ENCODE measurements at places on chromosomes 12 and 14.

DNA sequence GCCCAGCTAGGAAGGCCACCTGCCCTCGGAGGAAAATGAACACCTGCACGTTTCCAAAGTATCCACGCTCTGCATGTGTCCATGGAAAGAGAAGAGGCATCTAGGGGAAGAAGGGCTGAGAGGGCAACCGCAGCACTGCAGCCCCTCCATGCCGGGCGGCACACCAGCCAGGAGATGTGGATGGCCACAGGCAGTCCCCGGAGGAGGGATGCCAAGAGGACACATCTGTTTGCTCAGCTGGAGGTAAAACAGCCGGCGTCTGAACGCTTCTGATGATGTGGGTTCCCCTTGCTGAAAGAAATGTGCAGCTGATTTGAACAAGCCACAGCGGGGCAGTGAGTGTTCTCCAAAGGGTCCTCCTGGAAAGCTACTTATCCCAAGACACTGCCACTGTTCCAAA is 34.0 kb downstream of the CHGA start:
- DNase-seq, result no peak

GRCh38 chr12:95074766-95075165 is 1.3 kb upstream of the NR2C1 start:
- no peak for DNase-seq

GRCh38 chr14:104843006-104843405 is 22.1 kb upstream of the CEP170B start:
- DNase-seq, result no peak

DNA sequence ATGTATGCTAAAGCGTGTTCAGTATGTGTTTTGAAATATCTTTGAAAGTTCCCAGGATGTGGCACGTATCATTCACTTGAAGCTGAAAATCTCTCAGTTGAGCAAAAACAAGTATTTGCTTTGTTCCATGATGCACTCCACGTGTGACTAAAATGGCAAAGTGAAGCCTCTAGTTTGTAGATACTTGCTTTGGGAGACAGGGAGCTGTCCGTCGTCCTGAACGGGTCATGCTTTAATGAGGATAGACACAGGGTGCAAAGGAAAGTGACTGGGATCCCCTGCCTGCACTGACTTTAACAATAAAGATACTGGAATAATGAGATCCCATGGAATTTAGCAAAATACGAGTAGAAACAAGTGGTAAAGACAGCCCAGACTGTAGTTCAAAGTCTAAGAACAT is 991.4 kb downstream of the NRXN3 start:
- DNase-seq, result no peak

GRCh38 chr12:10409392-10409791 is at the start of gene KLRC4:
TSS of gene KLRC4 (minus strand) at chr12:10409757. CDS start at chr12:10409575, 182 bp downstream.
- no peak for DNase-seq

- DNase-seq, result no peak
These were observed 156.0 kb downstream of the DAD1 start for GRCh38 chr14:22433069-22433468.

DNA sequence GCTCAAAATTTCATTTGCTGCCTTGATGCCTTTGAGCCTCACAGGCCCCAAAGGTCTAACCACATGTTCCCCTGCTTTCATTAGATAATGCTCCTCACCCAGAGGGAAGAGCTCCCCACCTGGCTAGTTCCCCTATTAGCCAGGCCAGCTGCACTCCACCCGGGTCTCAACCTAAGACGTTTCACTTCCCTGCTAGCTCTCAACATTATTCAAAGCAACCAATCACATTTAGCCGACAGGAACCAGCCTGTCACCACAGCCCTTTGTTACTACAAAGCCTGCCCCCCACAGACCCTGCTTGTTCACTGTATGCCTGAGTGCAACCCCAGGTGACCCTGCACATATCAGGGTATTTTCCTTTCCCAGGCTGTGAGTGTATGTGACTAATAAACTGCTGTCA is 78.6 kb downstream of the SLC15A5 start:
- DNase-seq, result no peak

DNA sequence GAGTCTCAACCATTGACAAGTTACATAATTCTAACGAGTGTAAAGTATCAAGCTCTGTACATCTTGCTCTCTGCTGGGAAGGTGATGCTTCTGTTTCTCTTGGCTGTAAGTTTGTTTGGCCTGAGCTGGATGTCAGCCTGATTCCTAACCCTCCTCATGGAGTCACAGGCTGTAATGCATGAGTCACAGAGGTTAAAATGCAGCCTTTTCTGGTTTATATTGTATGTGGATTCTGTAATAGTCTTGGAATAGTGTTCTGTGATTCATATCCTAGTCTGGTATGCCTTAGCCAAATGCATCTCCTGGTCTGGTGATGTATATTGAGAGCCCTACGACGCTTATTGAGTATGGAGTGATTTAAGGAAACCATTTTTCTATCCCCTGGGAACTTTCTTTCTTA is 104.5 kb upstream of the FRMD6 start:
- peak; percentile 94 for DNase-seq

- DNase-seq, result no peak
These were observed 2.8 kb upstream of the PLEKHH1 start for GRCh38 chr14:67529947-67530935.

- DNase-seq, result no peak
These were observed 4.9 kb downstream of the AACS start for GRCh38 chr12:125070112-125070511.

- no peak for DNase-seq
These were observed 128.6 kb downstream of the MED13L start for GRCh38 chr12:116148844-116149243.

DNA sequence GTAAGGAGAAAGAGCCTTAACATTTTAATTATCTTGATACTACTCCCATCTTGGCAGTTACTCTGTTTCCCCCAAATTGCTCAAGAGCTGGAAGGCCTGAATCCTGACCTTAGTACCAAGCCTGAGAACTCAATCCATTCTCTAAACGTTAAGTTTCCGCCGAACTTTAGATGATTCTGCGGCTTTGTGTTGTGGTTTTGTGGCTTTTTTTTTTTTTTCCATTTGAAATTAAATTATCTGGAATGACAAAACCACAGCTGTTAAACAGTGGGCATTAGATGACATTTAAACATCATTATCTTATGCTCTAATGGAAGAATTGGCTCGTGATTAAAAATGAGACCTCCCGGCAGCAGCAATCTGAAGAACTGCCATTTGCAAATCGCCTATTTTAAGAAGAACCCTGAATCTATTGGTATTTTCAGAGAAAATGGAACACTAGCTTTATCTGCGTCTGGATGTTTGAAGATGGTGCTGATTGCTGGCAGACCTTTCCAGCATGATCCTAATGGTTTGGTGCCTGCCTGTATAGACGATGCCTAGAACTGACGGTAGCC is 38.4 kb downstream of the TMEM132C start:
- no peak for DNase-seq

DNA sequence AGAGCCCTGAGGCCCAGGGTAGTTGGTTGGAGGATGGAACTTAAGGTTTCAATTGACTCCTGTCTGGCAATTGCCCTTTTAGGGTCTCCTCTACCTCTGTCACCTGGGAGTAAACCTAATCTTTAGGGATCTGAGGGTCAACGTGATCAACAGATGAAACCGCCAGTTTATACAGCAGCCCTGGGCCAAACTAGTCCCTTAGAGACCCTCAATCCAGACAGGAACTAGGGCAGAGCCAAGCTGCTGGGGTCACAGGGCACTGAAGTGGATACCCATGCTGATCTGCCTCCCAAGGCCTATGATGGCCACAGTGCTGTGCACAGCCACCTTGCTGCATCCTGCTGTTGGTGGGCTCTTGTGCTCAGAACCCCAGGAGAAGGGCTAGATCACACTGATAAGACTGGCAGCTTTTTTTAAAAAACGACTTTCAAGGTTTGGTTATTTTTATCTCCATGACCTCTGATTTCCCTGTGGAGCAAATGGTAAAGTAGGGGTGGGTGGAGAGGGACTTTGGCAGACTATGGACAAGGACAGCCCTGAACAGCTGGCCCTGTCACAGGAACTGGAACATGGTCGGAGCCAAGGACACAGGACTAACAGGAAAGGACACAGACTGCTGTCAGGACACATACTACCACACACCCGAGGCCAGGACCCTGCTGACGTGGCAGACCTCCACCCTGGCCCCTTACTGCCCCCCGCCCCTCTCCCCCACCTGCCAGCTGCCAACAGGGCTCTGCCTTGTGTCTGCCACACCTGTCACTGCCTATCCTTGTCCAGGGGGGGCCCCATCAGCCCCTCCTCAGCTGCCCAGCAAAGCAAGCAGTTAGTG is 474 bp downstream of the FITM1 start:
- DNase-seq, result no peak

DNA sequence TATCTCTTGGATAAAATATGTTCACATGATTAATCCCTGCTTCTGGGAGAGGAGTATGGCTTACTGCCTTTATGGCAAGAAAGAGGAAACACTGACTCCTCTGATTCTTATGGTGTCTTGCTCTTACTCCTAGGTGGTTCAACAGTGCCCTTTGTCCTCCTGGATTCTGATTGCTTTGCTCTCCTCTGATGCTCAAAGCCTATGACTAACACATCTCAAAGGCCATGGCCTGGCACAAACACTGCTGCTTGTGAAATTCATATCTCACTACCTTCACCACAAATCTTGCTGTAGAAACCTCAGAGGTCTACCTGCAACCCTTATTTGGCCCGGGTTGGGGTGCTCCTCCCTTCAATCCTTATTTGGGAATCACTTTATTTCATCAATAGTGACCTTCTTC is 217.2 kb downstream of the C12orf50 start:
- no peak for DNase-seq

DNA sequence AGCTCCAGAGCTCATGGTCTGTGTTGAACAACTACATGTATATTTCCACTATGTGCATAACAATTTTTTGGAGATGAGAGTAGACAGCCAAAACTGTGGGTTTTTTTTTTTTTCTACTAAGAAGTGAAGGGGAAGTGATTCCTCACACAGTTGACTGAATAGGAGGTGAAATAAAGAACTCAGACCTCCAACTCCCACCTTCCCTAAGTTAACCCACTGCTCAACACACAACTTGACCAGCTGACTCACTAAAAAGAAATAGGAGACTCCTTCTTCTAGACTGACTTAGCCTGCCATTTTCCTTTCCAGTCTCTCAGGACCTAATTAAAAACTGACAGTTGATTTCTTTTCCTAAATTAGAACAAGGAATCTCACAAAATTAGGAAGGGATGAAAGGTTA is 1.7 kb downstream of the M6PR start:
- no peak for DNase-seq

GRCh38 chr14:56324856-56325699 is 206.9 kb downstream of the PELI2 start:
- DNase-seq, result no peak

GRCh38 chr14:36111822-36112583 is 64.5 kb downstream of the PTCSC3 start:
- DNase-seq, result no peak
